ENCODE measurements at places on chromosomes 1 and 21. TPM values are rescaled to one million over a fixed set of nuclear protein-coding genes. Genes with fewer than 3 reads are reported as not detected.

Gene KLHDC9
- total RNA-seq: 1.0 TPM

Gene WNT3A
- total RNA-seq: not detected

Gene C1QA
- total RNA-seq: not detected

Gene CHRM3
- total RNA-seq: 0.16 TPM

Gene SETD4
- 12.2 TPM for total RNA-seq

Gene MYOG
- total RNA-seq: not detected

Gene ANGPTL3
- not detected for total RNA-seq

Gene HSPA6
- total RNA-seq: 8.3 TPM

Gene GUCA2A
- not detected for total RNA-seq
